ENCODE measurements at places on chromosomes 6 and 20.
A peak's percentile ranks its signal among the peaks of the same experiment; 100 is the strongest.

GRCh38 chr20:7850775-7851490 is 89.3 kb downstream of the HAO1 start:
- no peak for DNase-seq

- no peak for DNase-seq
Measured at GRCh38 chr6:116459927-116460326, 1.2 kb upstream of the CALHM6 start.

DNA sequence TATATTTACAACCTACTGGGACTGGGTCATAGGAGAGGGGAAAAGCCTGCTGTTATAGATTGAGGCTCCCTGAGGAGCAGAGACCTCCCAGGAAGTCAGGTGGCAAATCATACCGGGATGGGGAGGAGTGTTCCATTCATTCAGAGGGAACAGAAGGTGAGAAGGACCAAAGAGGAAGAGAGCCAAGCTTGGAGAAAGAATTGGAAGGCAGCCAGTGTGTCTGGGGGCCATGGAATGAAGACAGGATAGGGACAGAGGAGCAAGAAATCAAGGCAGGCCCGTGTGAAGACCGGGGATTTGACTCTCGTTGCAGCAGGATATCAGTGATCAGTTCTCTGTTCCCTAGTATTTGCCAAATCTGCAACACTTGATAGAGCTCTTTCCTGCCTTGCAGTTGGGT is 5.7 kb upstream of the ZNF217 start:
- DNase-seq: no peak

DNA sequence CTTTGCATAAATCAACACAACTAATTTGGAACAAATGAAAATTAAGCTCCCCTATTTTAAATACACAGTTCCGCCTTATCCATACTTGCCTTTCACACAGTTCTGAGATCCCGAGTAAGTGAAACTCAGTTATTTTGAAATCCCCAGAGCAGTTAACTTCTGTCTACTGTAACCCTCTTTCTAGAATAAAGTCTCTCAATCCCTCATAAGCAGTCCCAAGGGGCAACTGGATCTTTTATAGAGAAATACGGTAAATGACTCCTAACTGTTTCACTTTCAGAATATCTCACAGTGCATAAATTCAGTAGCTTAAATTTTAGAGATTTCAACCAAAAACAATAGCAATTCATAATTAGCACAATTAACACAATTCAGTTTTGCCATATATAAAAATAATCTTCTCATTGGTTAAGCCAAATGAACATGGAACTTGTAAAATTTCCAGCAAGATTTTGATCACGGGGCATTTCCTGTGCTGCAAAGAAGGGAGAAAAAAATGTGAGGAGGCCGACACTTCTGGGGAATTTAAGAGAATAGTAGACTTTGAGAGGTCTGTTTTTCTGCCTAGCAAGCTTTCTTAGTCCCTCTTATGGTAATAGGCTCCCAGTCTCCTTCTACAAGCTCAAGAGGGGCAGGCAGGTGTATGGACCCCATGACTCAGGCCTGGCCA is 78.3 kb downstream of the KIF6 start:
- DNase-seq: no peak

DNA sequence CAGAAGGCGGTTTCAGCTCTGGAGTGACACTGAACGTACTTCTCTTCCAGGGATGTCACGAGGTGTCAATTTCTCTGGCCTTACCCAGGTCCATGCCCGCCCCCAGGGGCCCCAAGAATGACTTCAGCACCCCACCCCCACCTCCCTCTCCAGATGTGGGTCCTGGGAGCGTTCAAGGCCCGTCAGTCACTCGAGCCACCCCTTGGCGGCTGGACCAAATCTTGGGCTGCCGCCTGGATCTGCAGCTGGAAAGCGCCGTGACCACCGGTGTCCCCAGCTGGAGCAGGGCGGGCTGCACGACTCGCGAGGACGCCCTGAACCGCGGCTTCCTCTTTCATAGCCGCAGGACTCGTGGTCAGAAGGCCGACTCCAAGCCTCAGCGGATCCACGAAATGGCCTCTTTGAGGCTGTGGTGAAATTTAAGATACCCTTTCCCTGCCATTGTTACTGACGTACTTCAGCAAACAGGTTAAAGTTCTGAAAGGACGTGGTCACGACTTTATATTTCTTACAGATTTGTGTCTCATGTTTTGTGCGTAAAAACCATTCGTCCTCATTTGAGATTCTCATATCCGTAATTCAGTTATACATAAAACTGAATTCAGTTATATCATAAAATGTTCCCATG is 29.3 kb downstream of the TRIM38 start:
- DNase-seq: peak; percentile 76

DNA sequence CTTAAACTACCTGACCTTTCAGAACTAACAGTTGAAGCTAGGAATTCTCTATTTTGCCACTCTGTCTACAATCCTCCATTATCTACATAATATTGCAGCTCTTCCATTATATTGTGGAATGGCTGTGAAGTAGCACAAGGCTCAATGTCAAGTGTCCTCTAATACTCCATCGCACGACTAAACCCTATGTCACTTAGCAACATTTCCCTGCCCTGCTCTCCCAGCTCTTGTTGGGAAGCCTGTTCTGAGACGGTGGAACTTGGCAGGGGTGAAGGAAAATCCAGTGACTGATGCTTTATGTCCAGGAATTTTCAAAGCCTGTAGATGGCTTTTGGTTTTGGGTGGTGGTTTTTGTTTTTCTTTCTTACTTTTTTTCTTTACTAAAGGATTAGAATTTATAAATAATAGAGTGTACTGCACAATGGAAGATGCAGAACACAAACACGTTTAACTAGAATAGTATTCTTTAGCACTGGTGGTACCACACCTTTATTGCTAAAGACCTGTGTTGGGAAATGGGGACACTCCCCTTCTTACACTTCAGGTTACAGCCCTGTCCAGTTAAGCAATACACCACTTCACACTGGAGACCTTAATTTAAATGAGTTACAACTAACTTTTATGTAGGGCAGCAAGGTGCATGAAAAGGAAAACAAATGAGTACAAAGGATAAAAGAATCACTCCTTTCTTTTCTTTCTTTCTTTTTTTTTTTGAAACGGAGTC is 20.7 kb upstream of the AMD1 start:
- DNase-seq: no peak

GRCh38 chr6:105932440-105932839 is 153.7 kb upstream of the PRDM1 start:
- no peak for DNase-seq

DNA sequence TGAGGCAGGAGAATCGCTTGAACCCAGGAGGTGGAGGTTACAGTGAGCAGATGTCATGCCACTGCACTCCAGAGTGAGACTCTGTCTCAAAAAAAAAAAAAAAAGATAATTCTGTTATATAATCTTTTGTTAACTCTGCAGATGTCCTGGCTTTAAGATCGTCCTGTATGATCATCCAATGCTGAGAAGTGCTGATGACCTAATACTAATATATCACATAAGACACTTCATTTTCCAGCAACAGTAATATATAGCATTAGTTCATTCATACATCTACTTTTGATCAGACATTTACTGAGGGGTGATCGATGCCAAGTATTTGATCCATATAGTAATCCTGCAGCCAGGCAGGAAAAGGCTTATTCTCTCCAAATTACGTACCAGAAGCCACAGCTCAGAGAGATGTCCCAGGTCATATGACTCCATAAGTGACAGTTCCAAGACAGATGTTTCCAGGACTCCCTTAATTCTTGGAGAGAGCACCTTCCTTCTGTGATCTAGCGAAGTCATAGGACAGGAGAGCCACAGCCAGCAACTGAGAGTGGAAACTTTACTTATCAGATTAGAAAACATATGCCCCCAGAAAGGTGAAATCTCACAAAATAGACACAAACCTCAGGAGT is 60.7 kb downstream of the SHLD1 start:
- DNase-seq: no peak

- DNase-seq: no peak
Measured at GRCh38 chr6:145028144-145028818, 707.0 kb downstream of the EPM2A start.

DNA sequence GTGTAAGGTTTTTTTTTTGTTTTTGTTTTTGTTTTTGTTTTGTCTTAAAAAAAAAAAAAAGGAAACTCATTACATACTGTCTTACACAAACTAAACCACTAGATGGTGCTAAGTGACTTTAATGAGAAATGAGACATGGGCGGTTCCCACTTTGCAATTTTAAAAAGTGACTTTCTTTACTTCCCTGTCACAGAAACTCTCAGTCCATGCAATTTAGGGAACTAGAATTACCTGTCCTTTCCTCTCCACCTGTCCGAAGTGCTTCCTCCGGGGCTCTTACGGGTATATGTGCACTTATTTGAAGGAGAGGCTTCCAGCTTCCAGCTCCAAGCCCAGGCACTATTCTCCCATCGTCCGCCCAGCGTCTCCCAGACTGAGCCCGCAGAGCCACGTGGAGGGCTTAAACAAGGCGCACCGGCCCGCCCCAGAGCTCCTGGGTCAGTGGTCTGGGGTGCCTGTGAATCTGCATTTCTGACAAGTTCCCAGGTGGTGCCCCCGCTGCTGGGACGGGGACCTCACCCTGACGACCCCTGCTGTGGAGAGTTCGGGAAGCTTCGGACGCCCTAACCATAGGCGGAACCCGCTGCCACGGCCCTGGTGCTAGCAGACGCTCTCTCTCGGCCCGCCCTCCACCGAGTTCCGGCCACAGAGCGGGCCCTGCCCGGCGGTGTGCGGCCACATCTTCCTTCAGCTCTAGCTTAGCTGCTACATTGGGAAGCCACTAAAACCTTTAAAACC is 26.1 kb downstream of the BFSP1 start:
- peak; percentile 78 for DNase-seq

DNA sequence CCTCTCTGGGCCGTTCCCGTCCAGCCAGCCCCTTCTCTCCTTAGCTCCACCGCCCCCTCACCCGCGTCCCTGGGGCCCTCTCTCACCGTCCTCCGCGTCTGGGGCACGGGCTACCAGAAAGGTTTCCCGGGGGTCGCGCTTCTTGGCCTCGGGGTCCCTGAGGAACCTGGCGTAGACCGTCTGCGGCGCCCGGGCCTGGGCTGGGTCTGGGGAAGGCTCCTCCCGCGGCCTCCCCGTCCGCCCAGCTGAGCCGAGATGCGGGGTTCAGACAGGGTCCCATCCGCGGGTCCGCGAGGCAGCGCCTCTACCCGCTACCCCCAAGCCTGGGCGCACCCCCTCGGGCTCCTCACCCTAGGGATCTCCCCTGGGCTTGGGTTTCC is 1.1 kb downstream of the TULP1 start:
- no peak for DNase-seq

DNA sequence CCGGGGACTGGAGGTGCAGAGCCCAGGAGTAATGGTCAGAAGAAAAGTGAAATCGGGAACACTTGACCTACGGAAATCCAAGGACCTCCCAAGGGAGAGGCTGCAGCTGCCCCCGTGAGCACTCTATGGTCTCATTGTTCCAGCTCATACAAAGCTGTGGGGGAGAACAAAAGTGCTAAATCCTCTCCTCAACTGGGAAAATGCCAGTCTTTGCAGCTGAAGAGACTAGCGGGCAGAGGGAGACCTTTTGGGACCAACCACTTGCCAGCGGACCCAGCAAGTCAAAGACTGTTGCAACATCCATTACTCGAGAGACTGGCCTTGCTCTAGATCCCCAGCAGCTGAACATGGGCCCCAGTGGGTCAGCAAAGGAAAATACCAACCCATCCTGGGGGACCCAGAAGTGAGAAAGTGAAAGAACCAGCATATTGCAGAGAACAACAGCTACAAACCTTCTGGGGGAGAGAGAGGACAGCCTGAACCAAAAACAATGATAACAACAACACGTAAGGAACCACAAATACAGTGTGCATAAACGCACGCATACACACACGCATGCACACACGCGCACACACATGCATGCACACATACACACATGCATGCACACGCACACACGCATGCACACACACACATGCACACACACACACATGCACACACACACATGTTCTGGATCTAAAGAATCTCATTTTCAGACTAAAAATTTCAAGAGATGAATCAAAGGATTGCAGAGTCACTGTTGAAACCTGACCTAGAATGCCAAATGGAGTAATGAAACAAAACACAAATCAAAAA is 24.7 kb upstream of the ELMO2 start:
- no peak for DNase-seq

- no peak for DNase-seq
Measured at GRCh38 chr6:83008626-83009025, 57.0 kb downstream of the UBE3D start.

DNA sequence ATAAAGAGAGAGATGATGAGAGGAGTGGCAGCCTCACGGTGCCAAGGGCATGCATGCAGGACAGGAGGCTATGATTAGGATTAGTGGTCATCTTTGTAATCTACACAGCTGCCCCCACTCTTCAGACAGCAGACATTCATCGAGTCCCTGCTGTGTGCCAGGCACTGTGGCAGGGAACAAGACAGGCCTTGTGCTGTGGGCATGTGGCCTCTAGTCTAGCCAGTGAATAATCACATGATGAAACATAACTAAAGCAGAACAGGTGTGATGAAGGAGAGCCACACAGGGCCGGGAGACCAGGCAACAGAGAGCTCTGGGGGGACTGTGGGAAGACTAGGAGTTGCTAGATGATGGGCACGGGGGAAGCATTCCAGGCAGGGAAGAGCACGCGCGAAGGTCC is 22.2 kb downstream of the TOX2 start:
- DNase-seq: no peak

DNA sequence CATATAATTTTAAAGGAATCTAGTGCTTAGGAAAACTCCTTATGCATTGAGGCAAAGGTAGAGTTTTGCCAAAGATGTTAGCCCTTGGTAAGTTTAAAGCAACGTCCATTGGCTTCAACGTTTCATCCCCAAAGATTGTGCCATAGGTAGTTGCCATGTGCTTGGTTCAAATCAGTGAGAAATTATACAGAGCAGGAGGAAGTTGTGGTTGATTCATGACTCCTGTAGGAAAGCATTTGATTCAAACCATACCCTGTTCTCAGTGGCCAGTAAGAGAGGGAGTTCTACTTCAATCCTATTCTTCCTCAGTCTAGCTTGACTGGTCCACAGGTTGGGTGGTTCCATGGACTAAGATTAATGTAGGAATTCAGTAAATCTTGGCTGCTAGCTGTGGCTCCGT is 535.6 kb downstream of the QKI start:
- no peak for DNase-seq

- no peak for DNase-seq
Measured at GRCh38 chr6:50699051-50699775, 14.1 kb upstream of the TFAP2D start.

DNA sequence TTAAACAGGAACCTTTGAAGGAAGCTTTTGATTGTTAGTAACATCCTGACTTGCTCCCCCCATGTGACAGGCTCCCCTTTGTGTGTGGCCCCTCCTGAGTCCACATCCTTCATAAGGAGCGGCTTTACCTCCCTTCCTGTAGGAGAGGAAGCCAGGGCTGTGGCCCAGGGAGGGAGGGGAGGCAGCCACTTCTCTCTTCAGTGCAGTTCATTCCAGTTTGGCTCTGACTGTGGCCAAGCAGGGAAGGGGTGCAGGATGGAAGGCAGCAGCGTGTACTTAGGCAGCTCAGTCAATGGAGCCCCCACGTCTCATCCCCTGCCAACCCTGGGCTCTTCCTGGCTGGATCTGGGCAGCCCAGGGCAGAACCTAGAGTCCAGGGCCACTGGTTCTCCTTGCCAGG is 295.2 kb downstream of the QKI start:
- DNase-seq: no peak

DNA sequence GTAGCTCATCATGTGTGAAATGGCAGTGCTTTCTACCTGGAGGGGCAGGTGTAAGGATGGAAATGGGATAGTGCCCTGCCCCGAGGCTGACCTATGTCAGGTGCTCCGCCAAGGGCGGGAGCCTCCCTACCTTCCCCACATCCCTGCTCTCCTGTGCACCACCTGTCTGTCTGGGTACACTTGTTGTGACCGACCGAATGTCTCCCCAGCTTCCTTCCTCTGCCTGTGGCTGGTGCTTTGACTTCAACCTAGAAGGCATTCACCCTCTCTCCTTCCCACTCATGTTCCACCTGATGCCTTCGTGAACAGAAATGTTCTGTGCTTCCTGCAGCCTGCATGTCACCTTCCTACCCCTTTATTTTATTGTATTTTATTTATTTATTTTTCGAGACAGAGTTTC is 114.8 kb downstream of the SCML4 start:
- DNase-seq: no peak

Data from activated effector memory CD4-positive, alpha-beta T cell treated with anti-CD3 and anti-CD28 coated beads, Interleukin-2, amount 50 U/mL, for 16 hours (primary cell).